ENCODE measurements at places on chromosomes 13 and 19.

- DNase-seq, result no peak
Measured at GRCh38 chr13:44406617-44407016, 33.0 kb downstream of the SERP2 start.

- no peak for DNase-seq
Measured at GRCh38 chr13:50188696-50189095, 173.5 kb downstream of the KCNRG start.

DNA sequence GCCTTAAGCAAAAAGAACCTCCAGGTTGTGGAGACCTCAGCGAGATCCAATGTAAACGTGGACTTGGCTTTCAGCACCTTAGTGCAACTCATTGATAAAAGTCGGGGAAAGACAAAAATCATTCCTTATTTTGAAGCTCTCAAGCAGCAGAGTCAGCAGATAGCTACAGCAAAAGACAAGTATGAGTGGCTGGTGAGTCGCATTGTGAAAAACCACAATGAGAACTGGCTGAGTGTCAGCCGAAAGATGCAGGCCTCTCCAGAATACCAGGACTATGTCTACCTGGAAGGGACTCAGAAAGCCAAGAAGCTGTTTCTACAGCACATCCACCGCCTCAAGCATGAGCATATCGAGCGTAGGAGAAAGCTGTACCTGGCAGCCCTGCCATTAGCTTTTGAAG is 58.5 kb downstream of the ARHGAP35 start:
- no peak for DNase-seq

- DNase-seq, result no peak
Measured at GRCh38 chr13:93499991-93500390, 273.4 kb downstream of the GPC6 start.

DNA sequence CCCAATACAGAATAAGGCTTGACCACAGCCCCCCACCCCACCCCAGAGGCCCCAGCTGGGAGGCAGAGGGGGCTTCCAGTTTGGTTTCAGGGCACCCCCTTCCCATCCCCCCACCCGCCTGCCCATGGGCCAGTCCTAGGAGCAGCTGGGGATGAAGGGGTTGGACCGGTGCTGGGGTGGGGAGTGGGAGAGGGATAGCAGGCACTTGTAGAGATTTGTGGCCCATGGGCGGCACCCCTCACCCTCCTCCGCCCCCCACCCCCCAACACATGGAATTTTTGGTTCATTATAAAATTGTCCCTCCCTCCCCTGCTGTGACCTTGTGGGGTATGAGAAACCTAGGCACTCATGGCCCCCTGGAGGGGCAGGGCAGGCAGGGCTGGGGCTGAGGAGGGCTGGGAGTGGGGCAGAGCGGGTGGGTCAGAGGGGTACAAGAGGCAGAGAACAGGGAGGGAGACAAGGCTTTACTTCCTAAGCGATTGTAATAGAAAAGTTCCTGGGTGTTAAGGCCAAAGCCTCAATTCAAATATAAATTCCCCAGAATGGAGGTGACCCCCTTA is 5.3 kb upstream of the GSK3A start:
- no peak for DNase-seq

- DNase-seq, result no peak
Measured at GRCh38 chr19:28943651-28944050, 269.3 kb downstream of the UQCRFS1 start.

DNA sequence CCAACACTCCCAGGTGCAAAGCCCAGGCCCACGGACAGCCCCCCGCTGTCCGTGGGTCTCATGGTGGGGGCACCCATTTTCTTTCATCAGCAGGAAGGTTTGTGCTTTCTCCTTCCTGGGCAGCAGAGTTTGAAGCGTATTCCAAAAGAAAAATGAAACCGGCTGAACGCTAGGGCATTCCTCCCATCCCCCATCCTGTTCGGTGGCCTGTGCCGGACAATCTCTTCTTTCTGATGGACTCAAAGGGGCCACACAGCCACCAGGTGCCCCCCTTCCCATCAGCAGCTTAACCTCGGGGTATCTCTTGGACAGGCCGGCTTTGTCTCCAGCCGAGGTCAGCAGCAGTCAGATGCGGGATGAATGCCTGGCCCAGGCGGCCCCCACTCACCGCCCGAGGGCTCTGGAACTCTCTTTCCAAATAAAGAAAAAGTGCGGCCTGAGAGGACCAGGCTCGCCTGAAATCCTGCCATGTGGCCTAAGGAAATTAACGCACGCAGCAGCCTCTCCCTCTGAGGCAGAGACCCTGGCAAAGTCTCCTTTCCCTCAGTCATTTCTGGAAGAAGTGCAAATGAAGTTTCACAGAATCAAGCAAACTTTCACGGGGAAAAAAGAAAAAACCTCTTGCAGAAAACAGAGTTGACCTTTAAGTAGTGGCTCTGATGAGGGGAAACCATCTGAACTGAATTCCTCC is 67.8 kb downstream of the RASA3 start:
- DNase-seq, result no peak
